ENCODE measurements at places on chromosomes 7 and 10.

DNA sequence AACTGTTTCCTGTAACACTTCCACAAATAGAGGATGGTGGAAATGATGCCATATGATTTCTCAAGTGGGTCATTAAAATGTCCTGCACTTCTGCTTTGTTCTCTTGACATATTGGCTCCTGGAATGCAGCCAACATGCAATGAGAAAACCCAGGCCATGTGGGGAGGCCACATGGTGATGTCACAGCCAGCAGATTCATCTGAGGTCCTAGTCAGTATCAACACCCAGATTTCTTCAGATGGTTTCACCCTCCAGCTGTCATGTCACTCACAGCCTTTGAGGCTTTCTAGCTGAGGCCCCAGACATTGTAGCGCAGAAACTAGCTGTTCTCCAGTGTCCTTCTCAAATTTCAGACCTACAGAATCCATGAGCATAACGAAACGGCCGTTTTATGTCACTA is 102.3 kb upstream of the NUPR2 start:
- no peaks in the 10 kb centered on the region for H3K4me1 ChIP-seq
- no peak for DNase-seq
- no peak overlapping the region for H3K27ac ChIP-seq
- no peak overlapping the region for H3K4me3 ChIP-seq

DNA sequence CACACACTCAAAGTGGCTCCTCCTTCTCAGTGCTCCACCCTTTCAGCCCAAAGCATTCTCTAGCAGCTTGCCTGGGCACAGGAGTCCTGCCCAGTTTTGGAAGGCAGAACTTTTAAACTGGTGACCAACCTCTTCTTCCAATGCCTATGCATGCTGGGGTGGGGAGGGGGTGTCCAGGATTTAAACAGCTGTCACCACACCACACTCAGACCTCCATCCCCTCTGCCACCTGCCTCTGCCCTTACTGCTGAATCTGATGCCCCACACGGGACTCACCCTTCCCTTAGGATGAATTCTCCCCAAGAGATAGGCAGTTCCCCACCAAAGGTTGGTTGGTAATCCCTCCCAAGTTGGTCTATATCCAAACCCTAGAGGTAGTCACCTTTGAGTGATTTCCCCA is 50.2 kb downstream of the FRMPD2 start:
- H3K4me1 ChIP-seq, result no peaks in the 10 kb centered on the region
- no peaks in the 10 kb centered on the region for H3K36me3 ChIP-seq

GRCh38 chr7:123692471-123692877 is 36.8 kb downstream of the LMOD2 start:
- no peak overlapping the region for H3K27ac ChIP-seq
- no peaks in the 10 kb centered on the region for H3K27me3 ChIP-seq
- no peak overlapping the region for H3K4me3 ChIP-seq
- H3K4me1 ChIP-seq, result no peaks in the 10 kb centered on the region

DNA sequence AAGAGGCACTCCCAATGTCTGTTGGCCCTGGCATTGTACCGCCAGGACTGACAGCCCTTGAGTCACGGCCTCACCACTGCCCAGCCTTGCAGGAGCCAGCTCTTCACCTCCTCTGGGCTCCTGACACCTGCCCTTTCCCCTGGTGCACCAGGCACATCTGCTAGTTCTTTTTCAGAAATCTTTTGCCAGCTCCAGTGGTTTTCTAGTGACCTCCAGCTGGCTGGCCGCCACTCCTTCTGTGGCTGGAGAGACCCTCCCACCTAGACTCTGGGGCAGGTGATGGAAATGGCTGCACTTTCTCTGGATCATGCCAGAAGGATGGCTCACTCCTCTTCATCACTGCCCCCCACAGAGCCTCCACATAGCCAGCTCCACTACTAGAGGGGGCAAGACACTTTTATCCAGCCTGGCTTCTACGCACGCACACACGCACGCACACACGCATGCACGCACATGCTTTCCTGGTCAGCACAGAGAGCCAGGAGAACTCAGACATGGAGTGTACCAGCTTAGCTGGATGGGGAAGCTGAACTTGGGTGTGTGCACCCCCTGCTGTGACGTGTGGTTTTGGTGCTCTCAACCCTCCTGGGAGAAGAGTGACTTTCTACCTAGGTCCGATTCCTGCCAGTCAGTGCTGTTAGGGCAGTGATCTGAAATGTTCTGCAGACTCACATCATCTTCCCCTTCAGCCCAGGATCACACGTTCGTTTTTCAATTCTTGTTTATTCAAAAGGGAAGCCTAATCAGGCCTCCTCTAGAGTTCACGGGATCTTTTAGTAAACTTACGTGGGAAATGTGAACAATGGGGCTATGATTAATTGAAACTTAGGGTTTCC is 222.0 kb downstream of the PRPF18 start:
- H3K4me3 ChIP-seq, result no peak overlapping the region
- no peaks in the 10 kb centered on the region for H3K36me3 ChIP-seq
- no peaks in the 10 kb centered on the region for H3K27me3 ChIP-seq
- H3K4me1 ChIP-seq, result peaks cover 8% of the 10 kb centered on the region
- no peak overlapping the region for H3K27ac ChIP-seq

DNA sequence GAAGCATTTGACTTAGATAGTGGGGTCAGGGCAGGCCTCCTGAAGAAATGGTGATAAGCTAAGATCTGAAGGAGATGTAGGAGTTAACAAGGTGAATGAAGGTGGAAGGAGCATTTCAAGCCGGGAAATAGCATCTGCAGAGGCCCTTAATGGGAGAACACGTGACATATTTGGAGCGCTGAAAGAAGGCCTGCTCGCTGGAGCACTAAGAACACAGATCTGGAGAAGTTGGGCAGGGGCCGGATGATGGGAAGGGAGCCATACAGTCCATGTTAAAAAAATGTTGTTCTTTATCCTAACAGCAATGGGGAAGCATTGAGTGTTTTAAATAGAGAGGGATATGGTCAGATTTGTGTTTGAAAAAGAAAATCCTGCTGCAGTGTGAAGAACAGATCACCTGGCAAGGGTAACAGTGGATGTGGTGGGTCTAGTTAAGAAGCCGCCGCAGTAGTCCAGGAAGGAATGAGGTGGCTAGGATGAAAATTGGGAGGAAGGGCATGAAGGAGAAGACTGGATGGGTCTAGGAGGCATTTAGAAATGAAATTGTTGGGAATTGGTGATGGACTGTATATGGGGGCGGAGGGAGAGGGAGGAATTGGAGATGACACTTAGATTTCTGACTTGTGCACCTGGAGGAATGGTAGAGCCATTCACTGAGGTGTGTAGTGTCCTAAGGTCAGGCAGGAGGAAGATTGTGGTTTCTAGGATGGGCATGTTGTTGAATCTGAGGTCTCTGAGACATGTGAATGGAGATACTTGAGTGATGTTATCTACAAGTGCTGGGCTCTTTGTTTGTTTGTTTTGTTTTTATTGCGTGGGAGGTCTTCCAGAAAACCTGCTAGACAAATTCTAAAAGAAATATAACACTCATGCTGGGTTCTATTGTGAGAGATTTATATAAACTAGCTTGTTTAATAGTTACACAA is 58.4 kb downstream of the MET start:
- no peak for DNase-seq
- H3K27me3 ChIP-seq, result peaks cover 15% of the 10 kb centered on the region
- H3K4me3 ChIP-seq, result no peak overlapping the region
- no peak overlapping the region for H3K27ac ChIP-seq

- peak overlapping the region; percentile 64 for H3K27ac ChIP-seq
- H3K4me1 ChIP-seq, result peaks cover 32% of the 10 kb centered on the region
- no peaks in the 10 kb centered on the region for H3K27me3 ChIP-seq
- H3K4me3 ChIP-seq, result peak overlapping the region; percentile 37
- DNase-seq, result no peak
- H3K36me3 ChIP-seq, result no peaks in the 10 kb centered on the region
Measured at GRCh38 chr7:142669074-142669654, 80.1 kb upstream of the PRSS1 start.

DNA sequence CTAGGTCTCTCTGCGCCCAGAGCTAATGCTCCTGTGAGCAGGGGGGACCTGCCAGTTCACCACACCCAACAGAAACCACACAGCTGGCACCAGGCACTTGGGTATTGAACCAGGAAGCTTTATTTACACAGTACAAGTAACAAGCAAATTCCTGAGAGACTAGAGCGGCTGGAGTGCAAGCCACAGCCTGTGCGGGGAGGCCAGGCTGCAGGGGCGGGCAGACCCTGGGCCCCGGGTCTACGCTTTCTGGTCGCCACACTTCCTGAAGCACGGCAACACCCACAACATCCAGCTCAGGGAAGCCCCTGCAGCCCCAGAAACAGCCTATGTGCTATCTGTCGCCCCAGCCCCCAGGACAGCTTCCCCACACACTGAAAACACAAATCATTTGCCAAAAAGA is 125.0 kb downstream of the FAM53B start:
- H3K36me3 ChIP-seq, result peaks cover 1% of the 10 kb centered on the region
- peak overlapping the region; percentile 72 for H3K4me3 ChIP-seq
- no peak for DNase-seq
- no peaks in the 10 kb centered on the region for H3K27me3 ChIP-seq
- peak overlapping the region; percentile 94 for H3K27ac ChIP-seq

- H3K27ac ChIP-seq, result no peak overlapping the region
- H3K27me3 ChIP-seq, result no peaks in the 10 kb centered on the region
- peak; percentile 32 for DNase-seq
- H3K4me1 ChIP-seq, result peaks cover 7% of the 10 kb centered on the region
Measured at GRCh38 chr10:74419958-74420375, 268.9 kb downstream of the ADK start.

- no peak for DNase-seq
- H3K4me3 ChIP-seq, result no peak overlapping the region
- H3K4me1 ChIP-seq, result no peaks in the 10 kb centered on the region
- H3K27ac ChIP-seq, result no peak overlapping the region
Measured at GRCh38 chr7:134587750-134588149, 38.8 kb downstream of the AKR1B15 start.

- no peak overlapping the region for H3K27ac ChIP-seq
- no peaks in the 10 kb centered on the region for H3K36me3 ChIP-seq
- H3K4me3 ChIP-seq, result no peak overlapping the region
- peaks cover 27% of the 10 kb centered on the region for H3K4me1 ChIP-seq
Measured at GRCh38 chr7:17944720-17945119, 4.4 kb upstream of the SNX13 start.

- no peak overlapping the region for H3K4me3 ChIP-seq
- no peaks in the 10 kb centered on the region for H3K36me3 ChIP-seq
- DNase-seq, result no peak
- H3K4me1 ChIP-seq, result no peaks in the 10 kb centered on the region
- no peaks in the 10 kb centered on the region for H3K27me3 ChIP-seq
Measured at GRCh38 chr7:139511315-139511714, 12.2 kb upstream of the CLEC2L start.

- no peaks in the 10 kb centered on the region for H3K27me3 ChIP-seq
- H3K4me1 ChIP-seq, result no peaks in the 10 kb centered on the region
- DNase-seq, result no peak
- no peak overlapping the region for H3K4me3 ChIP-seq
Measured at GRCh38 chr10:124291001-124291701, 127.6 kb downstream of the OAT start.

- H3K27me3 ChIP-seq, result peaks cover 31% of the 10 kb centered on the region
- peaks cover 25% of the 10 kb centered on the region for H3K4me1 ChIP-seq
- peaks cover 12% of the 10 kb centered on the region for H3K36me3 ChIP-seq
- peak within 1 kb of the TSS; percentile 78 for H3K4me3 ChIP-seq
- H3K27ac ChIP-seq, result peak within 1 kb of the TSS; percentile 41
Measured at GRCh38 chr7:100827330-100828226, at the start of gene EPHB4. Gene EPHB4 (minus strand): TSS chr7:100827523. CDS start chr7:100827030, 493 bp downstream.

All from naive thymus-derived CD8-positive, alpha-beta T cell (primary cell).